Motor neuron (in vitro differentiated cells): ENCODE measurements at places on chromosomes 6 and 20.

DNA sequence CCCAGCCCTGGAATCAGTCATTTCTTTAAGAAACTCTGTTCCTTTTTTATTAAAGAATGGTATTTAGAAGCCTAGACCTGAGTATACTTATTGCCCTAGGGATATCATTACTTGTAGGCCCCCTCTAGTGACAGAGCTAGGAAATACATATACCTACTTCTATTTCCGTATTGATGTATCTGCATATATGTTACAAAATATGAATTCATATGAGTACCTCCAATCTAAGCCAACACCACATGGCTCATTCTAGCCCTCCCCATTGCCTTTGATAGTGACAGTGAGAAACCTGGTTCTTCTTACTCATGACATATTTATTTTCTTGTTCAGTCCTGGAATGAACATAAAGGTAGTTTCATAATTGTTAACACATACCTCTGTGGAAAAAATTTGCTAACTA is 137.2 kb downstream of the FARS2 start:
- ATAC-seq: no peak

- no peak for ATAC-seq
These were observed 190.4 kb upstream of the ARG1 start for GRCh38 chr6:131382631-131383030.

- ATAC-seq: no peak
These were observed 21.8 kb upstream of the GMPR start for GRCh38 chr6:16216501-16217155.

- ATAC-seq: no peak
These were observed 164.2 kb upstream of the ARG1 start for GRCh38 chr6:131408811-131409210.

DNA sequence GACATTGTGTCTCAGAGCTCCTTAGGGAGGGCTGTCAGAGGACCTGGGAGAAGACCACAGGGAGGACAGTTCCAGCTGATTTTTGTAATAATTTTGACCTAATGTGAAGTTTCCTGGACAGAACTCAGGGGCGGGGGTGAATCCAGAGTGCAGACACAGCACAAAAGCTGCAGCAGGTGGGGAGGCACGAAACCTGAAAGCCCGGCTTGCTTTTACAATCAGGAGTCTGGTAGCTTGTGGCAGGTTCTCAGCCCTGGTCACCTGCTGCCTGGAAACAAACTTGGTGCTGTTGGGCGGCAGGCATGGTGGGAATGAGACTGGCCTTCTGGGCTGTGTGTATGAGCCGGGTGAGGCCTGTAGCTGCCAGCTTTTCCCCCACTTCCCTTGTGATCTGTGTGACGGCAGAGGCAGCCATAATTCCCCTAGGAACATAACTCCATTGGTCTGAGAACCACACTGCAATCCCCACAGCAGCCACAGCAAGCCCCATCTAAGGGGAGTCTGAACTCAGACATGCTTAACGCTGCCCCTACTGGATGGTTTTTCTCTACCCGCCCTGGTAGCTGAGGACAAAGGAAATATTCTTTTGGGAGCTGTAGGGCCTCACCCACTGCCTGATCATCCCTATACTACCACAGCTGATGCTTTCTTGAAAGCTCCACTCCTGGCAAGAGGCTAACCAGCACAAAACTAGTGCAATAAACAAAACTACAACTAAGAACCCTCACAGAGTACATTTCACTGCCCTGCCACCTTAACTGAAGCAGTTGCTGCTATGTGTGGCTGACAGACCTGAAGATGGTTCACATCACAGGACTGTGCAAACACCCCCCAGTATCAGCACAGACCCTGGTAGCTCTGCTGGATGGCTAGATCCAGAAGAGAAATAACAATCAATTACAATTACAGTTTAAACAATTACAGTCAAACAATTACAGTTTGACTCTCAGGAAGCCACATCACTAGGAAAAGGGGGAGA is 1055.1 kb upstream of the GJE1 start:
- peak; percentile 35 for ATAC-seq

DNA sequence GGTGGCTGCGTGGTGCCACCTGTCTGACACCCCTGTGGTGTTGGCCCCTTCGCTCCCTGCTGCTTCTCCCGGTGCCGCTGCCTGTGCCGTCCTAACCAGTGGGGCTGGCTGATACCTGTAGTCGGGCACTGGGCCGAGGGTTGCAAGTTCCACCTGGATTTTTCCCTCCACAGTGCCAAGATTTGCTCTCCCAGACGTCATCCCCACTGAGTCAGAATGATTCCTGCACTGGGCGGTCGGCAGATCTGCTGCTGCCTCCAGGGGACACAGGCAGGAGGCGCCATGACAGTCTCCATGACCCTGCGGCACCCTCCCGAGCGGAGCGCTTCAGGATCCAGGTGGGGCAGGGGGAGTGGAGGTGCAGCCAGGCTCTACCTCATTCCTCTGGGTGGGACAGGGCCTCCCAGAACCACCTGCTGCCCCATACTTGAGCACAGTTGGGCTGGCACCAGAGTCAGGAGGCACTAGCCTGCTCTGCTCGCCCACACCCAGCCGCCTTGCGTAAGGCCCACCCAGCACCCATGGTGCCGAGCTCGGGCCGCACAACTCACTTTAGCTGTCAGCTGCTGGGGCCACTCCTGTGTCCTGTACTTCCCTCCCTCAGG is 60.2 kb downstream of the TCP11 start:
- no peak for ATAC-seq

DNA sequence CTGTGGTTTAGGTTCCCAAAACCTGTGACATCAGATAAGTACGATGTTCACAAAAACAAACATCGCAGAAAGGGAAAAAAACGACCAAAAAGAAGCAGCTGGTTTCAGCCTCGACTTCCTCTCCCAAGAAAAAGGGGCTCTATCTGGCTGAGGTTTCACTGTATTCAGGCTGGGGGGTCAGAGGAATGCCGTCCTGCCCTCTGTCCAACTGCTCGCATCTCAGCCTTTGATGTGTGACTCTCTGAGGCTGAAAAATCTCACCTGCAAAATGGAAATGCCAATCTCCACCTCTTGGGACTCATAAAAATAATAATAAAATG is 123.6 kb upstream of the PTPN1 start:
- ATAC-seq: no peak
